Astrocyte of the hippocampus (primary cell): ENCODE measurements at places on chromosomes 13 and 19.

DNA sequence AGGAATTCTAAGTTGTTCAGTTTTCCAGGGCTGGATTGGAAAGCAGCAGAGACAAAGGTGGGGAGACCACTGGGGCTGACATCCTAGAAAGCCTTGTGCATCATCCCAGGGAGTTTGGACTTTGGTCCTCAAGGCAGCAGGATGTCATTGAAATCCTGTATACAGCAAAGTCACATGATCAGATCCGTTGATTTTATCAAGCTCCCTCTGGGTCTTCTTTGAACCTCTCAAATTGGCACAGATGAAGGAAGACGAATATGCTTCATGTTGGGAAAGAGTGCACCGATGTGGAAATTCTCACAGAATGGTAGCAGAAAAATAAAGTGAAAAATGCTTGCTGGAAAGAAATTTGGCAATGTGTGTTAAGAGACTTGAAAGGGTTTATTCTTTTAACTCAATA is 149.8 kb upstream of the TMTC4 start:
- DNase-seq: no peak

DNA sequence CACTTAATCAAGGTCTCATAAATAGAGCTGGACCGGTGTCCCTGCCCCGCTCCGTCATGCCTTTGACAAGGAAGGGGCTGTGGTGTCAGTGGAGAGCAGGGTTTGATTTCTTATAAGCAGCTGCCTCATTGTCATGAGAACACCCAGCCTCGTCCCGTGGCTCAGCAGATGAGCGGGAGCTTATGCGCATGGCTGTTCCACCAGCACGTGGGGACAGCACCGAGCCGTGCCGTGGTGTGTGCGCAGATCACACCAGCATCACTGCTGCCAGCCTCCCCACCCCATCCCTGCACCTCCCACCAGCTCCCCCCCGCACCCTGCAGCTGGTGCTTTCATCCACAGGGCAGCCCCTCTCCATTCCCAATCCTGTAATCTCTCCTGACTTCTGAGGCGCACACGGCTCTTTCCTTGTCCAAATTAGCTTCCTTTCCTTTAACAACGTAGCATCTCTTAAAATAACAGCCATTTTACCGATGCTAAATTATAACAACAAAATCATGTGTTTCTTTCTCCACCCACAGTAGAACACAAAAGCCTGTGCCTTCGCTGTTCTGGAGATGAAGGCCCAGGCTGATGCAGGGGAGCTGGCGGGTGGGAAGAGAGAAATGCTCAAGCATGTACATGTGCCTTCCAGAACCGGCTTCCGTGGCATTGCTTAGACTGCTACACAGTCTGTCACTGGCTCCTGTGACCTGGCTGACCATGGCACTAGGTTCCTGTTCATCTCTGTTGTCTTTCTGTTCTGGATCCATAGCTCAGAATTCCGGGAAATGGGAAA is 96.8 kb downstream of the RAB20 start:
- no peak for DNase-seq

- DNase-seq: no peak
Measured at GRCh38 chr13:79481685-79482052, 714 bp downstream of the NDFIP2 start.

GRCh38 chr19:29285878-29286277 is 72.9 kb upstream of the UQCRFS1 start:
- no peak for DNase-seq

DNA sequence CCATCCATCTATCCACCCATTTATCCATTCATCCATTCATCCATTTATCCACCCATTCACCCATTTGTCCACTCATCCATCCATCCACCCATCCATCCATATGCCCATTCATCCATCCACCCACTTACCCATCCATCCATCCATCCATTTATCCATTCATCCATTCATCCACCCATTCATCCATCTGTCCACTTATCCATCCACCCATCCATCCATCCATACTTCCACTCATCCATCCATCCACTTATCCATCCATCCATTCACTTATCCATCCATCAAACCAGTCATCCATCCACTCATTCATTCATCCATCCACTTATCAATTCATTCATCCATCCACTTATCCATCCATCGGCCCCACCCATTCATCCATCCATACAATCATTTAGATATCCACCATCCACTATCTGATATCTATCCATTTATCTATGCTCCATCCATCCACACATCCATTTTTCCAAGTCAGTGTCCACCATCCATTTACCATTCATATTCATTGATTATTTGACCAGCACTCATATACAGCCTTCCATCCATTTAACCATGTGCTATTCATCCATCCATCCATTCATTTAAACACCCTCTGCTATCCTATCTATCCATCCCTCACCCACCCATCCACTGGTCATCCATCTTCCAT is 2.8 kb downstream of the TMEM221 start:
- no peak for DNase-seq

GRCh38 chr19:49646586-49646985 is 4.6 kb downstream of the SCAF1 start:
- DNase-seq: no peak

- DNase-seq: peak; percentile 85
Measured at GRCh38 chr13:45564133-45564776, 51.3 kb downstream of the ERICH6B start.
